Non-pigmented ciliary epithelial cell (primary cell): ENCODE measurements at places on chromosomes 13 and 19.

DNA sequence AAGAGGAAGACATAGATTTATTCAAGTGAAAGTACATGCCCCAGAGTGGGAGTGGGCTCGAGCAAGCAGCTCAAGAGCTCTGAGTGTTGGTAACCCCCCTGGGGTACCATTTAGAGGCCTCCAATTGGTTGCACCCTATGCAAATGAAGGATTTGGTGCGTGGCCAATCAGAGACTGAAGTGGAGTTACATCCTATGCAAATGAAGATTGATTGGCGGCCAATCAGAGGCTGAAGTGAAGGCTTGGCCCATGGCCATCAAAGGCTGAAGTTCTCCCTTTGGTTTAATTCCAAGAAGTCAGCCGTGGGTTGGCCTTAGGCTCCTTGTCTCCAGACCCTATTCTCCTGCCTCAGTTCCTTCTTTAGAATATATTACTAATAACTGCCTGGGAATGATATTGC is 12.9 kb upstream of the IGFL1 start:
- DNase-seq, result no peak

- DNase-seq, result no peak
These were observed 19.2 kb downstream of the ZNF486 start for GRCh38 chr19:20186174-20186573.

- no peak for DNase-seq
These were observed 441 bp downstream of the INAFM1 start for GRCh38 chr19:47274891-47275761.

GRCh38 chr13:45047394-45048310 is 58.3 kb downstream of the GPALPP1 start:
- DNase-seq, result no peak

GRCh38 chr19:55546011-55546410 is 668 bp upstream of the SBK3 start:
- DNase-seq, result no peak

DNA sequence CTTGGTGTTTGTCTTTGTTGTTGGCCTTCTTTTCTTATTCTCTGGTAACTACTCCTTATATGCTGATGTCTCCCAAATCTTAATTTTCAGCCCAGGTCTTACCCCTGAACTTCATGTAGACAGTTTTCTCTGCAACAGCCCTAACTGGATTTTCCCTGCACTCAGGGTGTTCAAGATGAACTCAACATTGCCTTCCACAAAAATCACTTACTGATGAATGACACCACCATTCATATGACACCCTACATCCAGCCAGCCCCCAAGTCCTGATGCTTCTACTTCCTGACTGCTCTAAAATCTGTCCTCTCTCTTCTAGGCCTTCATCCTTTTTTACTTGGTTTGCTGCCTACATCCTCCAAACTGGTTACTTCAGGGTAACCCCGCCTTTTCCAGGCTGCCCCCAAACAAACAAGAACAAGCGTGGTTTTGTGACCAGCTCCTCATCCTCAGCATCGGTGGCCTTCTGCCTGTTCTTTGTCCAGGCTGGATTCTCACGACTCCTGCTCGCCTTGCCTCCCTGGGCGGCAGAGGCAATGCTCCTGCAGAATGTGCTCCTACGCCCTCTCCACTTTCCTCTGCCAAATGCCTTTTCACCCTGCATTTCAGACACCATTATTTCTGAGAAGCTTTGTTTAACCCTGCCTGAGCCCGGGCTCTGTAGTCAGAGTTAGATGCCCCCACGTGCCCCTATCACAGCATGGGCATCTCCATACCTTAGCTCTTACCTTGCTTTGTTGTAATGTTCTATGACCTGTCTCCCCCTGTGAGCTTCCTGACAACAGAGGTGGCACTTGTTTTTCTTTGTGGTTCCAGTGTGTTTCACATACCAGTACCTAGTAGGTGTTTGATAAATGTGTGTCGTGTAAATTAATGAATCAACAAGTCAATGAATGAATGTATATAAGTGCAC is 61.8 kb downstream of the WDFY2 start:
- no peak for DNase-seq

DNA sequence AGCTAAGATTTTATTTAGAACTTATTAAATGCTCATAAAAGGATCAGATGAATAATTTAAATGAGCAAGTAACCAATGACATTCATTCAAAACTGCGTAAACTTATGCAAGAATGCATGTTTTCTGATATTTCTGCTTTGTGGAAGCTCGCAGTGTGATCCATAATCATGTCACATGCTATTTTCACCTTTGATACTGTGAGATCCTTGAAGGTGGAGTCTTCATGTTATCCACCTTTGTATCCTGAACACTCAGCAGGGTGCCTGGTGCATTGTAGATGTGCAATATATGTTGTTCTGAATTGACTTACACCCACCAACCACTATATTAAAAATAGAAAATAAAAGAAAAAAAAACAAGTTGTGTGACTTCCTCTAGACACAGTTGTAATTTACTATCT is 333.5 kb downstream of the DCT start:
- no peak for DNase-seq

DNA sequence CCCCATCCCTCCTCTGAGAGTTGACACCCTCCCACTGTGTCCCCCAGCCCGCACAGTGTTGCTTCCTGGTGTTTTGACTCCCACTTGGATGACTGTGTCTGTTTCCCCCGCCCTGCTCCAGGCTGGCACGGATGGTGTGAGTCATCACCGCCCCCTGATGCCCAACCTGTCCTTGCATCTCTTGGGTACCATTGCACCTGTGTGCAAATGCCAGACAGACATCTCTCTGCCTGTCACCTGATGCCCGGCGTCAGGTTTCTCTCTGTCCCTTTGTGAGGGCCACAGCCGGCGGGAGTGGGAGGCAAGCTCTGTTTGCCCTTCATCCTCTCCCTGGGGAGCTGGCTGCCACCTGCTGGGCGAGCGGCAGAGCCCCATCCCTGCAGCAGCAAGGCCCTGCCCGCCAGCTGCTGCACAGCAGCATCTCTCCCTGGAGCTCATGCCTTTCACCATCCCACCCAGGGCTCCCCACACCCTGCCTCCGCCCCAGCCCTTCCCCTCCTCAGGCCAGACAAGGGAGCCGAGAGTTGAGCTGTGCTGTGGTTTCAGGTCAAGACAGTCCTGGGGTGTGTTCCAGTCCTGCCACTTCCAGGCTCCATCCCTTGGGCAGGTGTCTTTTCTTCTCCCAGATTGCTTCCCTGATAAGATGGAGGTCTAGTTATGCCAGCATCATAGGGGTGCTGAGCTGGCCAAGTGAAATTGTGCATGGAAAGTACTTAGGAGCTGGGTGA is 29.7 kb downstream of the NKPD1 start:
- DNase-seq, result no peak

- DNase-seq, result no peak
These were observed 109.0 kb downstream of the SLAIN1 start for GRCh38 chr13:77806518-77806917.

DNA sequence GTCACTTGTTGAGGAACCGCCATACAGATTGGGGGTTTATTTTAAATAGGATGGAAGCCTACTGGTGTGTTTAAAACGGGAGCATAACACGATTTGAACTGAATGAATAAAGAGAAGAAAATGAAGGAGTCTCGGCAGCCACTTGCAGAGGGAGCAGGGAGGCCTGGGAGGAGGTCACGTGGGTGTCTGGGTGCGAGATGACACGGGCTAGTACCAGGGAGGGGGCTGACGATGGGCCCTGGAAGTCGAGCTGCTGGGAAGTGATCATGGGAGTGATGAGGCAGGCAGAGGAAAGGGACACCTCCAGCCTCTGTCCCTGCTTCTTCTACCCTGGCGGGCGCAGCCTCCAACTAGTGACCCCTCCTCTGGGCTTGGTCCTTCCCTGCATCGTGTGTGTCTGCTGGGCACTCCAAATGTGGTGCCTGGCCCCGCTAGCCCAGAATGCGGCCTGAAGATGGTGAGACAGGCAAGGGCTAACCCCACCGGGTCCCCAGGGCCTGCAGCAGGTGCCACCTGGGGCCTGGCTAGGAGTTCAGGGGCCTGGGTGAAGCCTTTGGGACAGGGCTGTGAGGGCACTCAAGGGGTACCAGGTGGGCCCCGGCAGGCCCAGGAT is 35.5 kb downstream of the CRTC1 start:
- DNase-seq, result no peak

- DNase-seq, result no peak
These were observed 32.9 kb downstream of the NAXD start for GRCh38 chr13:110648146-110648819.

DNA sequence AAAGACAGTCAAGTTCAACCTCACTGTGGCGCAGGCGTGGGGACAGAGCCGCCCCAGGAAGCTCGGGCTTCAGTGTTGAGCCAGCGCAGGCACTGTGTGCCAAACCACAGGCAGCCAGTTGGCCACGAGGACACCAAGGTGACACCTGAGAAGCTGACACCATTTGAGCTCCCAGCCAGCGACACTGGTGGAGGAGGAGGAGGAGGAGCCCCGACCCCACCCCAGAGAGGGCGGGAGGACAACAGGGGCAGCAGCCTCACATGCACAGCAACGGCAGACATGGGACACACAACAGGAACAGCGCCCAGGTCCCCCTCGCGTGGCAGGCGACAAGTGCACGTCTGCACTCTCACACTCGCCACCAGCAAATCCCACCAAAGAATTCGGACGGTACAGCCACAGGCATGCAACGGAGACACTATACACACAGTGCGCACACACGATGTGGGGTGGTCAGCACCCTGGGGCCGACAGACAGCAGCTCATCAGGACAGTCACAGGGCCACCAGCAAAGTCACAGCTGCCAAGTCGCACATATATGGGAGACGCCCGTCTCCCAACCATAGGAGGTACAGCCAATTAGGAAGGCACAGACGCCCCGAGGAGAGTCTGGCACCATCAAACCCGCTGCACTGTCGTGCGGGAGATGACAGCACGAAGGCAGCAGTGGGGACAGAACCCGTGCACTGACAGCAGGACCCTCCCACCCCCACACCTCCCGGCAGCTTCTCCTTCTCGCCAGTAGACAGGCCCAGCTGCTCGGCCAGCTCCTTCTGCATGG is 3.4 kb downstream of the EIF3G start:
- DNase-seq, result no peak

- no peak for DNase-seq
These were observed 8.8 kb upstream of the TNFSF9 start for GRCh38 chr19:6521718-6522646.

GRCh38 chr19:30857966-30858490 is 485.8 kb downstream of the ZNF536 start:
- no peak for DNase-seq

DNA sequence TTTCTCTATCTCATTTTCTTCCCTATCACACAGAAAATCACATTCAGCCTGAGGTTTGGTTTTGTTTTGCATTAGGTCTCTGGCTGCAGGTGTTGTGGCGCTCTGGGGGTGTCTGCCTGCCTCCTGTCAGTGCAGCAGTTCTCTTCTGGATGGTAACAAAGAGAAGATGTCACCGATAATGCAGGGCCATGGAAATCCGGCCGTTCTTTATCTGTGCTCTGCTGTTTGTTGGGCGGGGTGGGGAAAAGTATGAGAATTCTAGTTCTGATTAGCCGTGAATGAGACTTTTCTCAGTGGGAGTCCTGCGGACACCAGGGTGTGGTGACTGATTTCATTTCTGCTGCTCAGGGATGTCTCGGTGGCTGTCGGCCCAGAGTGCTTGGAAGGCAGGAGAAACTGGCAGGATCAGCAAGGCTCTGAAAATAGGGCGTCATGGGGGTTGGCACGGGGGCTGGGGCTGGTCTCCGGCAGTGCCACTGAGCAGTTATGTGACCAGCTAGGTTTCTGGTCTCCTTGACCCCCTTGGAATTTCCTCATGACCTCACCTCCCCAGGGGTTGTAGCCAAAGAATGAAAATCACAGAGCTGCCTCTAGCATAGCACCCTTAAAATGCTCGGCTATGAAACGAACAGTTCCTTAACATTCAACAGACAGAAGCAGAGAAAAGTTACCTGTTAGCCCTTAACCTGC is 5.0 kb downstream of the RNF113B start:
- DNase-seq, result no peak

DNA sequence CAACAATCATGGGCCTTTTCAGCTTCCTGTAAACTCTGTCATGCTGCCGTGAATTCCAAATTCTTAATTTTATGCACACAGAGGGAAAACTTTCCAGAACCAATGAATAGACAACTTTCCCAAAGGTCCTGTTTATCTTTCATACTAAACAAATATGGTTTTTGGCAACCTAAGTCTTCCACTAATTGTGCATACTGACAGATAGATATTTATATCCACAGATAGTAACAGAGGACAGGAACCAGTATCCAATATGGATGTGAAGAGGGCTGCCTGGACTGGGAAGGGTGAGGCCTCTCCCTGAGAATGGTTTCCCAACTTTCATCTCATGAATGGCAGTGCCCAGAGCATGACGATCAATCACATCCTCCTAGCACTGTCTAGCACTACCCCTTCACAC is 80.4 kb downstream of the MRPL57 start:
- DNase-seq, result no peak

DNA sequence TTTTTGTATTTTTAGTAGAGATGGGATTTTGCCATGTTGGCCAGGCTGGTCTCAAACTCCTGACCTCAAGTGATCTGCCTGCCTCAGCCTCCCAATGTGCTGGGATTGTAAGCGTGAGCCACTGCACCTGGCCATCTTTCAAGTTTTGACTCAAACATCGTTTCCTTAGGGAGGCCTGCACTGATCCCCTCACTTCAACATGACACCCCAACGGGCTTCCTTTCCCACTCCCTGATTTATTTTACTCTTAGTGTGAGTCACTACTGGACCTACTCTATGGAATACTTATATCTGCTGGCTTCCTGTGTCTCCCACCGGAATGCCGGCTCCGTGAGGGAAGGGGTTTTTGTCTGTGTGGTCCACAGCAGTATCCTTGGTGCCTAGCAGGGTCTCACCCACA is 4.5 kb upstream of the ADAMTS10 start:
- no peak for DNase-seq

- DNase-seq, result no peak
These were observed 15.2 kb downstream of the BCAT2 start for GRCh38 chr19:48795685-48796070.

DNA sequence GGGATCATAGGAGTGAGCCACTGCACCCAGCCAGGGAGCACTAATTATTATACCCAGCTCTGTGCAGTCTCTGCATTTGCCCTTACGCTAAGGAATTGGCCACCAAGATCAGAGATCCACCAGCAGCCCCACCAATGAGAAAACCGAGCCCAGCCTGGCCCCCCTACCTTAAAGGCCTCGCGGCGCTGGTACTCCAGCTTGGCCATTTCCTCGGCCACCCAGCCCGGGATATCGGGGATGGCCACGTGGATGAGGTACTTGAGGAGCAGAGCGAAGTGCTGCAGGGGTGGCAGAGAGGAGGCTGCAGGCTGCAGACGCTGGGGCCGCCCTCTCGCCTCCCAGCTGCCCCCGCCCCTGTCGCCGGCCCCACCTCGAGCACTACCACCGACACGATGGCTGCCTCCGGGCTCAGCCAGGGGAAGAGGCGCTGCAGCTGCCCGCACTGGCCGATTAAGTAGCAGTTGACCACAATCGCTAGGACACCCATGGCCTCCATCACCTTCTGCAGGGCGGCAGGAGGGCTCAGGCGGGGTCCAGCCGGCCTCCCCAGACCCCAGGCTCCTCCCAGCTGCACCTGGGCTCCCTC is 7.5 kb downstream of the ANO8 start:
- no peak for DNase-seq

DNA sequence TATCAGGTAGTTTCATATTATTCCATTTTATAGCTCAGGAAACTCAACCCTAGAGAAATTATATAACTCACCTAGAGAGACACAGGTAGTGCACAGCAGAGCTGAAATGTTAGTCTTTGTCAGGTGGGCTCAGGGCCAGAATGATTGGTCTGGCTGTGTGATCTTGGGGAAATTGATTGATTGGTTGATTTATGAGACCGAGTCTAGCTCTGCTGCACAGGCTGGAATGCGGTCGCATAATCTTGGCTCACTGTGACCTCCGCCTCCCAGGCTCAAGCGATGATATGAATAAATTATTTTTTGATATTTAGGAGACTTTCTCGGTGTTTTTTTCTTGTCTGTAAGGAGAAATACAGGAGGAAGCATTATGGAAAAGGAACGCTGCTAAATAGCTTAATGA is 239.9 kb upstream of the SLC10A2 start:
- DNase-seq, result no peak
